ENCODE measurements at places on chromosomes 1 and 21.

GRCh38 chr1:155260276-155260675, 1.9 kb downstream of the SCAMP3 start:
- no peak for DNase-seq

GRCh38 chr1:68116643-68117235, 66.3 kb upstream of the DIRAS3 start:
- peak; percentile 72 for DNase-seq

DNA sequence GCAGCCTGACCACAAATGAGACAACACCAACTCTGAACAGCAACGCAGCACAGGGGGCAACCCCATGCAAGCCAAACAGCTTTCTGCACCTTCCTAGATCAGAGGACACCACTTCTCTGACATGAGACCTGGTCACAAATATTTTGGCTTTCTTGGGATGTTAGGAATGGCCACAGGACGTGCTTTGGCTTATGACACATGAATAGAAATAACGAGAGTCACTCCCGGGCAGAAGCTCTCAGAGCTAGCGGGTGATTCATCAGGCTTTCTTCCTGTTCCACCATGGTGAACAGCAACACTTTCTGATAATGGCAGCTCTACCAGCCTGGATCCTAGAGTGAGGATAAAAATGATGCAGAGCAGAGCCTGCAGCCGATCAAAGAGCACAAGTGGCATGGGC, 39.4 kb downstream of the PAFAH2 start:
- no peak for DNase-seq

- no peak for DNase-seq
These were observed 19.7 kb downstream of the BTG2 start for GRCh38 chr1:203325026-203325417.

DNA sequence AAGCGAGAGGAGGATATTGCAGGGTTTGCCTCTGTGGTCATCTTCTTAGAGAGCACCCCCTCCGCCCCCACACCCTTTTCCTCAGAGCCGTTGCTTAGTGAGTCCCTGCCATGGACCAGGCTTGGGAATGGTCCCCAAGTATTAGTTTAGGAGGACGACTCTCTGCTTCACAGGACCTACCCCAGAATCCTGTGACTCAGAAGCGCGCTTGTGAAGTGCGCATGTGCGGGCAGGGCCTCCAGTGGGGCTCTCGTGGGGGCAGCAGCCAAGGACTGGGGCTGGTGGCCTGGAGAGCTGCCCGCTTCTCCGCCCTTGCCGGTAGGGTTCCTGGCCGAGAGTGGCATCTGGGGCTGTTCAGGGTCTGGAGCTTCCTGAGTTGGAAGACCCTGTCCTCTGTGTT, 37.3 kb upstream of the HMGN1 start:
- DNase-seq = peak; percentile 30

DNA sequence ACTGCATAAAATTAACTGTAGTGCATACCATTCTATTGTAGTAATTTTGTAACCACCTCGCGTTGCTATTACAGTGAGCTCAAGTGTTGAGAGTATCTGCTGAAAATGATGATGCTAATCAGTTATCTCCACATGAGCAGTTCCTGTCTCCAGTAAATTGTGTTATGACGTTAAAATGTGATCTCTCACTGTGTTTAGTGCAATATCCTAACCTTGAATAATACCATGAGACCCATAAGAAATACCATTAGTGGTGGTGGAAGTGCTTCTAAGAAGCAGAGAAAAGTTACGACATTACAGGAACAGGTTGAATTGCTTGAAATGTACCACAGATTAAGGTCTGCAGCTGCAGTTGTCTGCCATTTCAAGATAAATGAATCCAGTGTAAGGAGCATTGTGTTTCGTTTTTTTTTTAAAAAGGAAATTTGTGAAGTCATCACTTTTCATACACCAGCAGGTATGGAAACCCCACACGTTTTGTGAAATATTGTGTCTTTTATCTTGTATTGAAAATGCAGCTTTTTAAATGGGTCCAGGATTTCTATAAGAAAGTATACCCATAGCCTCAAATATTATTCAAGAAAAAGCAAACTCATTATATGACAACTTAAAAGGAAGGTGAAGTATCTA, 72.5 kb downstream of the ANGPTL1 start:
- DNase-seq = no peak

GRCh38 chr1:205774198-205775014, 876 bp downstream of the RAB29 start:
- peak; percentile 29 for DNase-seq

GRCh38 chr1:149997585-149998262, 12.8 kb downstream of the OTUD7B start:
- DNase-seq = peak; percentile 75

- DNase-seq = no peak
These were observed 19.0 kb downstream of the YTHDF2 start for GRCh38 chr1:28755701-28756100.
